ENCODE measurements at places on chromosomes 7 and 10.

- DNase-seq, result no peak
Measured at GRCh38 chr7:152362128-152362926, 73.5 kb downstream of the KMT2C start.

DNA sequence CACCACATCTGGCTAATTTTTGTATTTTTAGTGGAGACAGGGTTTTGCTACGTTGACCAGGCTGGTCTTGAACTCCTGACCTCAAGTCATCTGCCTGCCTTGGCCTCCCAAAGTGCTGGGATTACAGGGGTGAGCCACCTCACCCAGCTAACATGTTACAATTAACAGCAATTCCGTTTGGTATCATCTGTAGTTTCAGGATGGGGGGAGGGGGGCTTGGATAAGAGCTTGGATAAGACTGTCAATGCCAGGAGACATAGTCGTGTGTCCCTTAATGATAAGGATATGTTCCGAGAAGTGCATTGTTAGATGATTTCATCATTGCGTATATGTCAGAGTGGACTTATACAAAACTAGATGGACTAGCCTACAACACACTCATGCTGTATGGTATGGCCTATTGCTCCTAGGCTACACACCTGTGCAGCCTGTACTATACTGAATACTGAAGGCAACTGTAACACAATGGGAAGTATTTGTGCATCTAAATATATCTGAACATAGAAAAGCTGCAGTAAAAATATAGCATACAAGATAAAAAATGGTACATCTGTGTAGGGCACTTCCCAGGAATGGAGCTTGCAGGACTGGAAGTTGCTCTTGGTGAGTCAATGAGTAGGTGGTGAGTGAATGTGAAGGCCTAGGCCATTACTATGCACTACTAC lies 103.9 kb upstream of the TNS3 start:
- no peak for DNase-seq

DNA sequence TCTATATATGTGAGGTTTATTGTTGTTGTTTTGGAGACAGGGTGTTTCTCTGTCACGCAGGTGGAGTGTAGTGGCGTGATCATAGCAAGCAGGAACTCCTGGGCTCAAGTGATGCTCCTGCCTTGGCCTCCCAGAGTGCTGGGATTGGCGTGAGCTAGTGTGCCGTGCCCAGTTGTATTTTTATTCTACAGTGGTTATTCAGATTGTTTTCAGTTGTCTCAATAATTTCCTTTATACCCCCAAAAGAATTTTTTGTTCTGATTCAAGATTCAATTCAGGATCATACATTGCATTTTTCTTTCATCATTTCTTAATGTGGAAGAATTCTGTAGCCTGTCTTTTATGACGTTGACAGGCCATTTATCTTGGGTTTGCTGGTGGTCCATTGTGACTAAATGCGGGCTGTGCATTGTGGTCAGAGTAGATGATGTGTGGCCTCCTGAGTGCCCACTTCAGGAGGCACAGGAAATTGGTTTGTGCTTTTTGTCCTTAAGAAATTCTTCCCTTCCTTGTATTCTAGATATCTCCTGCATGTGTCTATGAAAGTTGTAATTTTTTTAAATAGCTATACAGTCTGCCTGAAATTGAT lies 22.9 kb downstream of the RBM33 start:
- DNase-seq, result no peak

DNA sequence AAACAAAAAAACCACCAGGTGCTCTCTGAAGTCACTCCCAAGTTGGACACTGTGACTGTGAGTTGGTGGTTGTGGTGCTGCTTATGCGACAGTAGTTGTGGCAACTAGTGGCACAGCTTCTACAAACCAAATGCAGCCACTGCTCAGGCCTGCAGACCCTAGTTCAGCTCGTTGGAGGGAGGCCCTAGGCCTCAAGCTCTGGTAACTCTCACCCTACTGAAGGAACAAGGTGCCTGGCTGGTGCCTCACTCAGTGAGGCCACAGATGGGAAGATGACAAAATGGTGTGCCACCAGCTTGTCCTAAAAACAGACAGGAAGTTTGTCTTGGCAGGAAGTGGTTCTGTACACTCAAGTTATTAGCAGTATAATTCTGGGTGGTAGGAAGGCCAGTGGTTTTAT lies 45.3 kb upstream of the RAPGEF5 start:
- DNase-seq, result no peak

- no peak for DNase-seq
Measured at GRCh38 chr7:140922741-140923345, 1.9 kb downstream of the BRAF start.

- no peak for DNase-seq
Measured at GRCh38 chr7:115273139-115273772, 351.4 kb downstream of the MDFIC start.

- DNase-seq, result no peak
Measured at GRCh38 chr10:89171996-89172395, 35.1 kb downstream of the CH25H start.

GRCh38 chr10:33790521-33791271 lies 456.2 kb upstream of the NRP1 start:
- DNase-seq, result no peak
